Fibroblast of skin of right quadriceps (primary cell): ENCODE measurements at places on chromosomes 3 and 15.

DNA sequence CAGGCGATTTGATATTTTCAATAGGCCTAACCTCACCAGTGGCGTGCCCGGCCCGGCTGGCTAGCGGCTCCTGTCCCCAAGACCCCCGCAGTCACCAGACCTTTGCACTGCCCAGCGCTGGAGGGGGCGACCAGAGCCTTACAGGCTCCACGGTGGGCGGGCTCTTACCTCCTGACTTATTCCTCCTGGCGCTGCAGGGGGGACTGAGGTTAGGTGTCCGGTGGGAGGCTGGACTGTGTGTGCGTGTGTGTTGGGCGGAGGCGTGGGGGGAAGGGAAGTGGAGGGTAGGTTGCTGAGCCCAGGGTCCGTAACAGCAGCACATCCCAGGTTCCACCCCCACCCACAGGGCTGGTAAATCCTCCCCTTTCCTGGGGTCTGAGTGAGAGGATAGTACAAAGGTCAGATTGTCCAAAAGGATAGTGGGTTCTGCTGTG, 27.5 kb upstream of the THRB start:
- no peak for DNase-seq

DNA sequence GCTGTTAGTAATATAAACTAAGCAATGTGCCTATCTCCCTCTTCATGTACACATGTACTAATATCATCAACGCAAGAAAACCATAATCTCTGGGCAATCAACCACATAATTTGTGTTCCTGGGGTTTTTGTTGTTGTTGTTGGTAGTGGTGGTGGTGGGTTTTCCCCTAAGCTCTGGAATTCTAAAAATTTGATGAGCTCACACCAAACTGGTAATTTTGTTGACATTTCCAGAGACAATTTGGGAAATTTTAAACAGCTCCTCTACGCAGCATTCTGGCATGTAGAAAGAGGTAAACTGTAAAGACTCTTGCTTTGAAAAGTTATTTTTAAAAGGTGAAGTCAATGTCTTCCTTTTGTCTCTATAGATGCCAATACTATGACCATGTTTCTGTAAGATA, 126.7 kb downstream of the IGSF11 start:
- no peak for DNase-seq

GRCh38 chr15:63396152-63396928, 14.7 kb upstream of the CA12 start:
- DNase-seq = no peak

GRCh38 chr15:60259469-60259868, 138.3 kb downstream of the ANXA2 start:
- no peak for DNase-seq

GRCh38 chr3:126731044-126731443, 27.0 kb downstream of the CHCHD6 start:
- no peak for DNase-seq

- no peak for DNase-seq
Measured at GRCh38 chr3:40078590-40078989, 230.9 kb upstream of the EIF1B start.

DNA sequence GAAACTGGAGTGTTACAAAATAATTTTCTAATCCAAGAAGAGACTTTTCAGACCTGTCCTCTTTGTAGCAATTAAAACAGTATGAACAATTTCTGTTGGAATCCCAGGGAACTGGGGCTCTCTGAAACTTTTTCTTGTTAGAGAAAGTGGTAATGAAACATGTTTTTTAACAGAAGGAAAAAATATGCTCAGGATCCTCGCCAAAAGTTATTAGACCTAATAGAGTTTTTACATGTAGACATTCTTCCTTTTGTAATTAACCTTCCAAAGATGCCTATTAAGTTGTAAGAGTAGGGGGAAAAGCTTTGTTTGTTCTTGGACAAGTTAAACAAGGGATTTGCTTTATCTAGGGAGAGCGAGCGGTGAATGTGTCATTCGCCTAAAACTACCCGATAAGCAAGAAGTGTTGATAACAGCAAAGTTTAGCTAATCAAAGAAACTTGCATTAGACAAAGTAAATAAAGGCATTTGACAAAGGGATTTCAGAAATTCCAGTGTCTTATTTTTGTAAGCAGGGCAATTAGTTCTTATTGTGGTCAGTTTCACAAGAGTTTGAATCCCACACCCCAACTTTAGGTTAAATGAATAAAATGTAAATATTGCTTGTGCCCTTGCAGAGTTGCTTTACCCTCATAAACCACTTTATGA, 2.3 kb downstream of the RARB start:
- no peak for DNase-seq
